ENCODE measurements at places on chromosomes 13 and 19.
A peak's percentile ranks its signal among the peaks of the same experiment; 100 is the strongest.

DNA sequence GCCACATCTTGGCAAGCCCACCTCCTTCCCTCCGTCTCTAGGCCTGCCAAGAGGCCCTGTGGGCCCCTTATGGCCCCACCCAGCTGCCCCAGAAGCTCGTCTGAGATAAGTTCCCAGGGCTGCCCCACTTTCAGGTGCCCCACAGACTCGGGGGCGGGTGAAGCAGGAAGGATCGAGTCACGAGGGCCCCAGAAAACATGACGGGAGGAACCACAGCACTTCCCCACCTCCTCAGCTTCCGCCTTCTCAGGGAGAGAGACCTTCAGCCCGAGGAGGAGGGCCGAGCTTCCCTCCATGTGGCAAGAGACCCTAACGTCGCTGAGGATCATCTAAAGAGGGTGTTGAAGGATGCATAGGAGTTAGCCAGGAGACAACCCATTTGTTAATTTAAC lies 4.5 kb upstream of the IL12RB1 start:
- DNase-seq, result no peak

- DNase-seq, result peak; percentile 48
These were observed 3.8 kb downstream of the MYADM start for GRCh38 chr19:53871454-53871853.

- peak; percentile 18 for DNase-seq
These were observed 641 bp downstream of the SGTA start for GRCh38 chr19:2782329-2782935.

GRCh38 chr19:41937525-41938468 lies 9.5 kb upstream of the ERFL start:
- DNase-seq, result no peak

DNA sequence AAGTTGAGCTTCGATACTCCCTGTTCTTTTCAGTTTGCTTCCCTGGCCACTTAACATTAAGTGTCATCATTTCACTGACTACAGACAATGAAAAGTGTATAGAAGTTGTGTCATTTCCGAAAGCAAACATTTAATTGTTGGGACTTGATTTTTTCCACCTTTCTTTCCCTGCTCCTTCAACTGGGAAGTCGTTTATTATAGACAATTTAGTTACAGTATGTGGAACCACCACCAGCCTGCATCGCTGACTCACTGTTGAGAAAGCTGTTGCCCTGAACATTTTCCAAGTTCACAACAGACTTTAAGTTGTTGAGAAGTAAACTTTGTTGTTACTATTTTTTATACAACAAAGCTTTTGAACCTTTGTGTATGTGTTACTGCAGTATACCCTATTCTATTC lies 788.4 kb upstream of the PRR20A start:
- peak; percentile 5 for DNase-seq

DNA sequence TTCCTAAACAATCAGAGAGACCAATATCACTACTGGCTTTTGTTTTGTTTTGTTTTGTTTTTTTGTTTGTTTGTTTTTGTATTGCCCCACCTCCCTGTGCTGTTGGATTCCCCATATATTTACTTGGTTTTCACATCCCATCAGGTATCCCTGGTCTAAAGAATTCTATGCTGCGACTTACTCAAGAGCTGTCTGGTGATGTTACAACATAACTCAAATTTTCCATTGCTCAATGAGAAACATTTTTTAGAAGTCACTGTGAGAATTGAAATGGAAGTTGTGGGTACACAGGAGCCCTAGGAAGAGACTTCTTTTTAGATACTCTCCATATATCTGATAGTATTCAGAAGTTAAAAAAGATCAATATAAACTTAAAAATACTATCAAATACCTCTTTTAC lies 181.4 kb downstream of the KLF5 start:
- DNase-seq, result no peak

Measured in OCI-M1 (cell line).